ENCODE measurements at places on chromosomes 16 and 17. TPM values are rescaled to one million over a fixed set of nuclear protein-coding genes. Genes with fewer than 3 reads are reported as not detected.

- DNase-seq: no peak
These were observed 62.6 kb downstream of the CPPED1 start for GRCh38 chr16:12740986-12741610.

- peak; percentile 17 for DNase-seq
These were observed 1.3 kb downstream of the ZNF750 start for GRCh38 chr17:82838386-82839063.

DNA sequence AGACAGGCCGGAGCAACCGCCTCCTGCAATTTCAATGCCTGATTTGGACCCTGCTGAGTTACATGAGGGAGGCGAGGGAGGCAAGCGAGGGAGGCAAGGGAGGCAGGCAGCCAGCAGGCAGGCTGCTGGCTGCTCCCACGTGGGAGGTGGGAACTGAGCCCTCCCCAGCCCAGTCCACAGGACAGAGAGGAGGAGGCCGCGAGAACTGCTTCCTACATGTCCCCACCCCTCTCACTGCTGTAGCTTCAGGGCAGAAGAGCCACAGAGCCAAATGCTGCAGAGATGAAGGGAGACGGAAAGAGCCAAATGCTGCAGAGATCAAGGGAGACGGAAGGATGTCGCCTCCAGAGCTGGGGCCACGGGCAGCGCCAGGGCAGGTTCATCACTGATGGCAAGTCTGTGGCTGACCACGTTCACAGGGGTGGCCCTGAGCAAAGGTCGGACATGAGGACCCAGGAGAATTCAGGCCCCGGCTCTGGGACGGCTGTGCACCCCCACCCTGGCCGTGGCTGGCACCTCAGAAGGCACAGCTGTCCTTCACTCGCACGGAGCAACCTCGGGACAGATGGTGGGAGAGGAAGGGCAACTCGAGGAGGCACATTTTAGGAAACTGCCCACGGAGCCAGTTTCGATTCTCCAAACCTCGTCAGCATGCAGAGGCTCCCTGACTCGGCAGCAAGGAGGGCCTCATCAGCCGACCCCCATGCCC lies 21.5 kb downstream of the RPH3AL start:
- DNase-seq: no peak

DNA sequence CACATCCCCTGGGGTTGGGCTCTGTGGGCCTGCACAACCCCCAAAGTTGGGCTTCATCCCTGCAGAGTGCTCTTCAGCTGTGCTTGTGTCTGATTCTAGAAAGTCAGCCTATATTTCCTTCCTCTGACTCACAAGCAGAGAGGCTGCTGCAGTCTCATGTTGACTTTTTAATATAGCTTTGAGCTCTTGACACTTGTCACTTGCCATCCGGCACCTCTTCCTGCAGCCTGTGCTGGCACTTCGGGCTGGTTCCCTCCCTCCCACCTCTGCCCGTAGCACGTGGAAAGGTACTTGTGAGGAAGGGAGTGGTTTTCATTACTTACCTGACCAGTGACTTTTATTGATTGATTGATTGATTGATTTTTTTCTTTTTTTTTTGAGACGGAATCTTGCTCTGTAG lies 19.0 kb upstream of the JPT2 start:
- DNase-seq: no peak

DNA sequence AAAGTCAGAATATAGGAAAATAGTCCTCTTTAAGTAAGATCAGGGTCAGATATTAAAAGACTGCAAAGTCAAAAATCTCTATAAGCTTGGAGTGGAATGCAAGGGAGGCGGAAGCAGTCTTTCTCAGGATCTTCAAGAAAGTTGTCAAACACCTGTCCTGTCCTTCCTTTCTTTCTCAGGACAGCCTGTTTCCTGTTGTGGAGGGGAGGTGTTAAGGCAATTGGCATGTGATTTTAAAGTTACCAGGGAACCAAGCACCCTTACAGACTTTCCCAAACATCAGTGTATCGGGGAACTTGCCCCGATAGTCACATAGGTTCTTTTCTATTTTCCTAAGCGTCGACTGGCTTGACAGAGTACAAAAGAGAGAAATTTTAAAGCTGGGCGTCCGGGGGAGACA lies 2.1 kb downstream of the ATP5PD start:
- no peak for DNase-seq

DNA sequence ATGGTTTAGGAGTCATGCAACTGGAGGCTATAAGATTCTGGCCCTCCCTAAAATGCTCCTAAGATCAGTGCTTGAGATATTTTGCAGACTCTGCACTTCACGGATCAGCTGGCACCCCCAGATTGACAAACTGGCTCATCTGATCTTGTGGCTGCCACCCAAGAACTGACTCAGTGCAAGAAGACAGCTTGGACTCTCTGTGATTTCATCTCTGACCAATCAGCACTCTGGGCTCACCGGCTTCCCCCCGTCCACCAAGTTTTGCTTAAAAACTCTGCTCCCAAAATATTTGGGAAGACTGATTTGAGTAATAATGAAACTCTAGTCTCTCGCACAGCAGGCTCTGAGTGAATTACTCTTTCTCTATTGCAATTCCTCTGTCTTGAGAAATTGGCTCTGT lies 26.3 kb upstream of the CCL2 start:
- DNase-seq: no peak

DNA sequence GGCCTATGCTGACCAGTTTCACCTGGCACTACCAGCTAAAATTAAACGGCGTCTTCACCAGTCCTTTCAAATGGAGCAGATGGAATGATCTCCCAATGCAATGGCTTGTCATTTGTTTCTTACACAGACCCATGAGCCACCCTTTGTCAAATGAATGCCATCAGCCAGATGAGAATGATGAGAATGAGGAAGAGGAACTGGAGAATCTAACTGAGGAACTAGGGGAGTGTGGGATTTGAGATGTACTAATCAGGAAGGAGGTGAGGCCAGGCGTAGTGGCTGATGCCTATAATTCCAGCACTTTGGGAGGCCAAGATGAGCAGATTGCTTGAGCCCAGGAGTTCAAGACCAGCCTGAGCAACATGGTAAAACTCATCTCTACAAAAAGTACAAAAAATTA lies 116.4 kb downstream of the HS3ST3A1 start:
- no peak for DNase-seq

GRCh38 chr17:74041869-74042640 lies 161.4 kb upstream of the RPL38 start:
- no peak for DNase-seq

Gene KCNJ12
- under 0.01 TPM for total RNA-seq

Gene CHST4
- total RNA-seq: under 0.01 TPM

Gene KCNG4
- not detected for total RNA-seq

Gene MT1A
- total RNA-seq: not detected

Gene C1QTNF8
- total RNA-seq: not detected

Gene AMZ2
- total RNA-seq: 90.2 TPM

Gene USP43
- total RNA-seq: not detected

Gene KRTAP2-1
- not detected for total RNA-seq

Gene KCNAB3
- total RNA-seq: 0.36 TPM

Data from IMR-90 (cell line).